ENCODE measurements at places on chromosomes 6 and 20.

GRCh38 chr6:14277405-14277930 lies 159.9 kb downstream of the CD83 start:
- DNase-seq: no peak

DNA sequence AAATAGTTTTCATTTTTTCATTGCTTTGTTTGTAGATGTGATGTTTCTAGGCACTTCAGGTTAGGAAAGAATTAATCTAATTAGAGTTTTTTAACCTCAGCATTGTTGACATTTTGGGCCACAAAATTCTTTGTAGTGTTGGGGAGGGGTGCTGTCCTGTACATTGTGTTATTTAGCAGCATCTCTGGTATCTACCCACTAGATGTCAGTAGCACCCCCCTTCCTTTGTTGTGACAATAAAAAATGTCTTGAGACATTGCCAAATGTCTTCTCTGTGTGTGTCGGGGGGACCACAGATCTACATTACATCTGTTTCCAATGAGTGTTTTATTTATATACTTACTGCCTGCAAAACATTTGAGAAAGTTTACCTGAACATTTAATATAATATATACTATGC lies 45.6 kb downstream of the EYA4 start:
- no peak for DNase-seq

DNA sequence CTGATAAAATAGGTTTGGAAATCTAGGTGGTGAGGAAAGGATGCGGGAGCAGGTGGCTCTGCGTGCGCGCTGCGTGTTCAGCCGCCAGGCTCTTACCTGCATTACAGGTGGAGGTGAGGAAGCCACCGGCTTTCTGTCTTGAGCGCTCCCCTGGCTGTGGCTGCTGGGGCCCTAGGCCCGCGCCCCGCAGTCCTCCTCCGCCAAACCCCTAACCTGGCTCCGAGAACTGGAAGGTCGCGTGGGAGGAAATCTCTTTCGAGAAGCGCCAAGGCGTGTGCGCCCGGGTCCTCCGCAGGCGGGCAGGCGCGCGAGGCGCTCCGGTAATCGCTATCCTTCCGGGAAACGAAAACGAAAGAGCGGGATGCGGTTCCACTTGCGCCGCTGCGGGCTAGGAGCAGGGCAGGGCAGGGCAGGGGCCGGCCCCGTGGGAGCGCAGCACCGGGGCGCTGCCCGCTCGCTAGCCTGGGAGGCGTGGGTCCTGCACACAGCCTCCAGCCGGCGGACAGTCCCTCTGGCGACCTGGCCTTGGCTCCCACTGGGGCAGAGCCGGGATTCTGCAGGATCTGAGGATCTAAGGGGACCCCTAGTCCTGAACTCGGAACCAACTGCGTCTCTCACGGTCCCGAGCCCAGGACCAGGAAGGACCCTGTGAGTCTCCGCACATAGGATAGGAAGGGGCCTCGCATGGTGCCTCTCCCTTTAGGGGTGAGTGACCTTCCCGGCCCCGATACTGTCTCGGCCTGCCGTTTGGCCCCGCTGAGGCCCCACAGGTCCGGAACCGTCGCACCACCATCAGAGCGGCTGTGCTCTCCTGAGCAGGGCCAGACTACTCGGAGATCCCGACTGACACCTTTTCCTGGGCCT lies at the start of gene ETV7:
Gene ETV7, minus strand, starts transcription at position 230 of the 864 bp plus-strand sequence. Its CDS starts 128 bp downstream, at position 102.
- DNase-seq: peak; percentile 8

DNA sequence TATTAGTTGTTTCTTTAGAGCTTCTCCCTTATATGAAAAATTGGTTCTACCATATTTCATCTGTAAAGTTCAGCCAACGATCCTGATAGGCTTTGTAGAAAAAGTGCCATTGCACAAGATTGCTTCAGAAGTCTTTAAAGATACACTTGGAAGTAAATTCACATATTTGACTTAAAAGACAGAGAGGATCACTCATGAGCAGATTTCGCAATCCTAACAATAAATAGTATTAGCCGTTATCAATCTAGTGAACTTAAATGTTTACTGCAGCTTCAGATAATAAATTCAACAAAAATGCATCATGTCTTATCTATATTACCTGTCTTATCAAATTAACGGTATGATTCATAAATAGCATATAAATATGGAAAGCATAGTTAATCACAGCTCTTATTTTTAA lies 8.7 kb upstream of the SLC17A4 start:
- DNase-seq: no peak

GRCh38 chr6:77401231-77401630 lies 62.1 kb downstream of the HTR1B start:
- DNase-seq: no peak

GRCh38 chr6:132333639-132334520 lies 67.4 kb downstream of the MOXD1 start:
- DNase-seq: no peak

- no peak for DNase-seq
Measured at GRCh38 chr6:163417595-163417994, 3.1 kb downstream of the QKI start.

DNA sequence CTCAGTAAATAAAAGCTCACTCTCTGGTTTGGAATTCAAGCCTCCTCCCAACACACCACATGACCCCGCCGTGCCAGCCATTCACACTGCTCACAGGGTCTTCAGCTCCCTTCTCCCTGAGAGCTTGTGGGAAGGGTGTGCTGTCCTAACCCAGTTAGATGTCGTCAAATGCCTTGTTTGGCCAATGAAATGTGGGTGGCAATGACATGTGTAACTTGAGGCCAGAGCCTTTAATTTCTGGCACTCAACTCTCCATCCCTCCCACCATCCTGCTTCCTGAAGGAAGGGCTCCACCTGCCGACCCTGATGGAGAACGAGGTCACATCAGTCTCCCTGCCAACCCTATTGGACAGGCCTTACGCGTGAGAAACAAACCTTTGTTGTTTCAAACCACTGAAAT lies 224.5 kb upstream of the AGPAT4 start:
- no peak for DNase-seq

Data from stimulated activated CD8-positive, alpha-beta memory T cell treated with anti-CD3 and anti-CD28 coated beads, Interleukin-2, amount 100 ng/mL, for 1 hour (primary cell).